ENCODE measurements at places on chromosomes 5 and 9.

- DNase-seq = no peak
Measured at GRCh38 chr5:106094204-106094607, 1576.5 kb downstream of the EFNA5 start.

DNA sequence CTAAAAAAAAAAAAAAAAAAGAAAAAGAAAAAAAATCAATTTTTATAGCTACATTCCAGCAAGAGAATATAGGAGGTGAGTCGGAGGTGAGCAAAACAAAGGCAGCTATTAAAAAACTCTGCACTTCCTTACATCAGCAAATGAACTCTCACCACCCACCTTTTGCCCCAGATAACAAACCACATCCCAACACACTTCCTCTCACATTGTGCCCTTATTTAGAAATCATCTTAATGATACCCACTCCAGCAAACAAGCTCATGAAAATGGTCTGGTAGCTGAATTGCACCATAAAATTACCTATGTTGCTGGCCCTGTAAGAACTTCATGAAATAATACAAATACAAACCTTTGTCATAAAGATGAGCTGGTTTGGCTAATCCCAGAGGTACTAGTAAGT lies 82.9 kb downstream of the CEMIP2 start:
- DNase-seq = no peak

DNA sequence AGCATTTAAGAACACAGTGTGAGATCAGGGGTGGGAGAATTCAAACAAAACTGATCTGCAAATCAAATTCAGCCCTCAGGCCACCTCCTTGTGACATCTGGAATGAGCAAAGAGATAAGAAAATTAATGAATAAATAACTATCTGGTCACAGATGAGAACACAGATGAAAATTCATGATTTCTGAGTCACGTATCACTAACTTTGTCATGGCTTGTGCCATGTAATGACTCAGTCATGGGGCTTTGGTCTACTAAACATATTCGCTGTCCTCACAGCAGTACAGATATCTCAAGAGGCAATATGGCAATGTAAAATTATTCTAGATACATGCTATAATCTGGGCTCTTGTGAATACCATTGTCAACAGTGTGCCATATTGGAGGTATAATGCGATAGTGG lies 274.4 kb downstream of the MAN2A1 start:
- DNase-seq = no peak

- DNase-seq = no peak
Measured at GRCh38 chr5:35218981-35219380, 11.3 kb downstream of the PRLR start.

DNA sequence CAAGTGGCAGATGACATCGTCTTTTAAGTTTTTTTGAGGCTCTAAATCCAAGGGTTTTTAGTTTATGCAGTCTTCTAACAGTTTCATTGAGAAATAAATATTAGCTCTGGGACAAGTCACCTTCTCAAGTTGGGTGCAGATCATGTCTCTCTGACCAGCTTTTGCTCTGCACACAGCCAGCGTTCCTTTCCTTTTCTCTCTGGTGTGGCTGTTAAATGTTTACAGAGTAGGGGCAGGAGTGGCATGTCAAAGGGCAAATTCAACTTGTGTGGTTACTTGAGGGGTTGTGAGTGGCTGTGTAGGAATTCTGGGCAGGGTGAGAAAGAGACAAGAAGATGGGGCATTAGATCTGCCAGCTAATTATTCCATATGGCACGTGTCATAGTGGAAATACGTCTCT lies 187.5 kb upstream of the HMHB1 start:
- DNase-seq = no peak

GRCh38 chr9:111427186-111427585 lies 57.0 kb downstream of the ECPAS start:
- DNase-seq = no peak

DNA sequence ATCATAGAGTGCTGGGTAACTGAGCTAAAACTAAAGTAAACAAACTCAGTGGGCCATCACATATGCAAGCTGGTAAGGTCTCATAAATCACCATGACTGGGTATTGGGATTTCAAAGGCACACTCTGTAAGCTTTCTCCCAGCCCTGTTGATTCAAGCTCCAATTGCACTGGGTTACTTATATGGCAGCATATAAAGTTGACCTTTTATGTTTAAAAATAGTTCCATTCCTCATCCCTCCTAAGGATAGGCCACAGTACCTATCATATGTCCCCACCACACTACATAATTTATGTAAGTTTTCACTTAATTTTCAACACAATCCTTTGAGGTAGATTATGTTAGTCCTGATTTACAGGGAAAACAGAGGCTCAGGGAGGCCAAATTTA lies 438.4 kb downstream of the RAB3C start:
- DNase-seq = no peak

DNA sequence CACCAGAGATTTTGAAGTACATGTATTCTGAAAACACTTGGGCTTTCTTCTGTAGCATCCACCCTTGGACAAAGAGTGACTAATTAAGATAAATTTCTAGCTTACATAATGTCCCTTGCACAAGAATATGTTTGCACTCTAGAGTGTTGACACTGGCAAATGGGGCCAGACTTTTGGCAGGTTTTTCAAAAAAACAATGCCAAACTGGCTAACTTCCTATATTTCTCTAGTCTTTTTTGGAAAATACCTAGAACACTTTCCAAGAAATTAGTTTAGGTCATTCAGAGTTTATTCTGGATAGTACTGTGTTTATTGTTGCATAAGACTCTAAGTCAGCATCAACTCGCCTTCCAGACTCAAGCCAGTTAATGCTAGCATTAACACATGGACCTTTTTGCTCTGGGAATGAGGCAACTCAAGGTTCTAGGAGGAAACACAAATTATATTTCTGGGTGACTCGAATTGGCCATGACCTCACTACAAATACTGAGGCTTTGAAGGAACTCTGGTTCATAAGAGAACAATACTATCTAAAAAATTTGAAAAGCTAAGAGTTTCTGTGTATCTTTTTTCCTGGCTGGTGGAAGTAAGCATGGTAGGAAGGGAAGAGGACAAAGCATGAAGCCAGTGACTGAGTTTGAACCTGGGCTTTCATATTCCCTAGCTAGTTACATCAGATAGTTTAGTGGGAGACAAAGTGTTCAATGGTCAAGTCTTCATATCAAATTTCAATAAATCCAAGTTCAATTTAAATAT lies 101.6 kb downstream of the NREP start:
- DNase-seq = no peak

DNA sequence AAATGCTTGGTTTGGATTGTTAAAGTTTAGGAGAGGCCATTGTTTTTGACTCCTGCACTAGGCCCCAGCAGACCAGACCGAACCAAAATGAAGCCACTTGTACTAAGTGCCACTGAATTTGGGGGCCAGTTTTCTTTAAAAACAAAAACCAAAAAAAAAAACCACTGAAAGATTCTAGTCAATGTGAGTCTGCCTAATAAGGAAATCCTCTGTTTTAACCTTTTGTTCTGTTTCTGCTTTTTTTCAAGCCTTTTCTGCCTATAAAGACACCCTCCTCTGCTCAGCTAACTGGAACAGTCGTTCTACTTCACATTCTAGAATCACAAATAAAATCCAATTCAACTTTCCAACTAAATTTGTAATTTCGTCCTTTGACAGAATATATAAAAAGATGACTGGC lies 64.9 kb downstream of the SERINC5 start:
- DNase-seq = no peak

- no peak for DNase-seq
Measured at GRCh38 chr9:127781806-127782205, 3.3 kb upstream of the SH2D3C start.

DNA sequence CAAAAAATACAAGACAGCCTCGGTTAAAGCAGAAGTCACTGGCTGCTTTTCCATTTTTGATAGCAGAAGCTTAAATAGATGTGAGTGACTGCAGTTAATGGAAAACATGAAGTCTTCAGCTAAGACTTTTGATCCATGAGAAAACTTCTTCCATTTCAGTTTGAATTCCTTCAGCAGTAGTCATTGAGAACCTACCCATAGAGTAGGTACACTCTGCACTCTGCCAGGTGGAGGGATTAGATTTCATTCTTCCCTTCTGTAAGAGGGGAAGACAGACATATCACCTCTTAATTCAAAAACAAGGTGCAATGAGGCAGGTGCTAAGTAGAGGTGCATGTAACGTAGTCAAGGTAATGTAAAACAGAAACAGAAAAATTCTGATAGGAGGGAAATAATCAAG lies 26.7 kb upstream of the XPA start:
- DNase-seq = no peak

DNA sequence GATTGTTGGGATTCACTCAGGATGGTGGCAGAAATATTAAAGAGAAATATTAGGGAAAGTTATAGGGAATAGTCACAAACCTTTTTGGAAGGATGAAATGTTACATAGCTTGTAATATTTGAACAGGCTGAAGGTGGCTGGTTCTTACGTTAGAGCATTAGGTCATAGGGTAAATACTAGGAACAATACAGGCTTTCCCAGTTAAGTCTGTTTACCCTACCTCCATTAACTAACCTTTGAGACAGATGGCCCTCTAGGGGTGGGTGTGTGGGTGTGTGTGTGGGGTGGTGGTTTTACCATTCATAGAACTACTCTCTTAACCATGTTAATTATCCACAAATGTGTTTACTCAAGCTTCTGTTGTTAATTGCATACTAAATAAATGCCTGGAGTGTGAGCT lies 94.3 kb upstream of the STK32A start:
- DNase-seq = no peak

DNA sequence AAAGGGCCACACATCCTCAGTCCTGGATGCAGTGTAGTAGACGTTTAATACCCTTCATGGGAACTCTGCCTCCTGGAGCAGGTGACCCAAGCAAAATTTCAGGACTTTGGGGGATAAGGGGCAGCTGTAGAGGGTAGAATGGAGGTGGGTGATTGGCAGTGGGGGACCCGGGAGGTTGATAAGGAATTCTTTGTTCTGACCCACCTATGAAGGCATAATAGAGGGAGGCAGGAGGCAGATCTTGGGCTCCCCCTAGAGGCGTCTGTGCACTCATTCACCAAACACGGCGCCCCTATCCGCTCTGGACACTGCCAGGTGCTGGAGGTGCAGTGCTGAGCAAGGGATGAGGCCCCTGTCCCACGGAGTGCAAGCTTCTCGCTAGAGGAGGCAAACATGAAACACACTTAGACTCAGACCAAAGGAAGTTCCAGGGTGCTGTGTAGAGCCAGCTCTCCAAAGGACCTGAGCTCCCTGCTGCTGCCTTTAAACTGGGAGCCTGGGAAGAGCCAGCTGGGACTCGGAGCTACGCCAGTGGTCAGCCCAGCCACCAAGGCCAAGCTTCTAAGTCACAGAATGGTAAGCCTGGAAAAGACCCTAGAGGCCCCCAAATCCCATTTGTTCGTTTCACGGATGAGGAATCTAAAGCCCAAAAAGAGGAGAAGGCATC lies 7.7 kb downstream of the IL17B start:
- DNase-seq = peak; percentile 42

DNA sequence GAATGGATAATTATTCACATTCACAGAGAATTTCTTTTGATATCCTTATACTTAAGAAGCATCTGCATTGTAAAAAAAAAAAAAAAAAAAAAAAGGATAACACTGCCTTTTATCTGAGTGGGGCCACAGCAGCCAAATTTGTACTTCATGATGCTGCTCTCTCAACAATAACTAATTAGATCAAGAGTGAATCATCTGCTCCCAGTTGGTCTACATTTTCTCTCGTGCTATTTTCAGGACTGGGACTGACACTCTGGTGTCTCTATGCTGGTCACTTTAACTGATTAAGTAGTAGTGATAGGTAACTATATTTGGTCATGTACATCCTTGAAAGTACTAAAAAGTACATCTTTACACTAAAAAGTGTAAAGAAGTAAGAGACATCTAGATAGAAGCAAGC lies 90.1 kb downstream of the RFX3 start:
- DNase-seq = no peak

DNA sequence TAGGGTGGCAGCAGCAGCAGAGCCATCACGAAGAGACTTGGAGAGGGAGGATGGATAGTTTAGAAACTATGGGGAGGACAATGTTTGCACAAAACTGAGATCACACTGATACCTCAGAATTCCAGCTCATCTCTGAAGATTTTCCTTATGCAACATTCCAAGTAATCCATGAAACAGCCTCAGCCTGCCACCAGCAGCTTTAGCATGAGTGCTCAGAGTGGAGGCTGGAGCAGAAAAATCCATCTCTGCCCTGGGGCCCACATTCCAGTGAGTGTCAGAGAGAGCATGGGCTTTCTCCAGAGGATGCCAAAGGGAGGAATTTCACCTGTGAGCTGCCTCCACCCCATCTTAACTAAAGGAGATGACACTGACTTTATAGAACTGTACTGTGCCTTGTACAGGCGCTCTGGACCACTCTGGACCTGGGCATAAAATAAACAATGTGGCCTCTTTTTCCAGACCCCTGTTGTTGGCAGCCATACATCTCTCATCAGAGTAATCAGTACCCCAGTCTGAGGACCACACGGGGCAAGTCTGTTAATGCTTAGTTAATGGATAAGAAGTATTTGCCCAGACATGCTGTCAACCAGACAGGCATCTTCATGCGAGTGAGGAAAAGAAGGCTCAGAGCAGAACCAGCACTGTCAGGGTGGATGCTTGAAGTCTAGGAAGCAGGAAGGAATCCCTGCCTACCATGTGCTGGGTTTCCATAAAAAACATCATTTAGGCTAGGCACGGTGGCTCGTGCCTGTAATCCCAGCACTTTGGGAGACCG lies 440.9 kb downstream of the ENC1 start:
- no peak for DNase-seq

- DNase-seq = no peak
Measured at GRCh38 chr9:122767817-122768216, 20.9 kb upstream of the OR5C1 start.

DNA sequence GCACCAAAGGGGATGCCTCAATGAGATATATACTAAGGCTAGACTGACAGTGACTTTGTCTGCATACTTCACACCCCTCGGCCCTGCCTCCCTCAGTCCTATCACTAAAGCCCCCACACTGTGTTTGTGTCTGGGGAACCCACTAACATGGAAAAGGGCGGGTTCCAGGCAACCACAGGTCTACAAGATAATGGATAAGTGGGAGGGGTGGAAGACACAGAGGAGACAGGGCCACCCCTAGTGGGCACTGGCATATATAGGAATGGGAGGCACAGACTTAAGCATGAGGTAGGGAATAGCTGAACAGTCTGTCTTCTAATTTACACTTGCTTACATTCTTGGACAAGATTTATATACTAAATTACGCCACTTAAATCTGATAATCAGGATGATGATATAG lies 74.0 kb downstream of the SLIT3 start:
- no peak for DNase-seq
